Smooth muscle cell of bladder (primary cell): ENCODE measurements at places on chromosomes 6 and 20. TPM values are rescaled to one million over a fixed set of nuclear protein-coding genes. Genes with fewer than 3 reads are reported as not detected.

Gene DHX16
- total RNA-seq, result 35.8 and 43.7 TPM in 2 replicates

Gene SMOC2
- under 0.01 TPM in 1 of 2 replicates, not detected in the other for total RNA-seq

Gene SPATA25
- total RNA-seq, result 1.3 and 1.9 TPM in 2 replicates

Gene FGD2
- total RNA-seq, result not detected in 2 replicates

Gene DPM1
- total RNA-seq, result 63.6 and 64.6 TPM in 2 replicates

Gene OLIG3
- total RNA-seq, result not detected in 2 replicates

Gene HLA-DMB
- total RNA-seq, result under 0.01 and 0.71 TPM in 2 replicates

Gene TGM3
- total RNA-seq, result 0.18 TPM in 1 of 2 replicates, not detected in the other

Gene ENPP5
- 0.46 and 0.85 TPM in 2 replicates for total RNA-seq
